ENCODE measurements at places on chromosomes 1 and 21. TPM values are rescaled to one million over a fixed set of nuclear protein-coding genes. Genes with fewer than 3 reads are reported as not detected.

DNA sequence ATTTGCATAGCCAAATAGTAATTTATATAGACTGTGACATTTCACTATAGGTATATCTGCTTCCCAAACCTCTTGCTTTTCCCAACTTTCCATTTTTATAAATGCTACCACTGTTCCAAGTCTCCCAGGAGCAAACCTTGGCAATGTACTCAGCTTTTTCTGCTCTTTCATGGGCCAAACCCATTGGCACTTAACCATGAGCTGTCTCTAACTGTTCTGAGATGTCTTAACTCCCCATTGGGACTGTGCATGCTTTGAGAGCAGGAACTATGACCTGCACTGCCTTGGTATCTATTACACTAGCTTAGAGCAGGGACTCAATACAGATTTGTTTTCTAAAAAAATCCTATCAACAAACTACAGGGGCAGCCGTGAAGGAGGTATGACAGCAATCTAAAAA, 22.5 kb upstream of the KHDRBS1 start:
- DNase-seq, result no peak

PCP4 gene
- not detected for total RNA-seq

DNA sequence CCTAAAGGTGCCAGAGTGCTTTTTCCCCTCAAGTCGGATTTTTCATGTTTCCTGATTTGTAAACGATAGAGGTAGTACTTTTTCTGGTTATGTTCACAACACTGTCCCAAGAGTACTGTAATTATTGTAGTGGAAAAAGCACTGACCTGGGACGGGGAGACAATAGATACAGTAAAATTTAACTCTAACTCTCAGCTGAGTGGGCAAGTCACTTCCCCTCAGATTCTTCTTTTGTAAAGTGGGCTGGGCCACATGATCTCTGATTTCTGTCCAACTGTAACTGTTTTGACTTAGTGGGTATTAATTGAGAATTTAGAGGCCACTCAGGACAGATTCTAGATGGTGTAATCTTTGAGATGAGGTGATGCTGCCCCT, 19.1 kb downstream of the MARCKSL1 start:
- DNase-seq, result no peak

LY9 gene
- total RNA-seq, result 131 TPM

DNA sequence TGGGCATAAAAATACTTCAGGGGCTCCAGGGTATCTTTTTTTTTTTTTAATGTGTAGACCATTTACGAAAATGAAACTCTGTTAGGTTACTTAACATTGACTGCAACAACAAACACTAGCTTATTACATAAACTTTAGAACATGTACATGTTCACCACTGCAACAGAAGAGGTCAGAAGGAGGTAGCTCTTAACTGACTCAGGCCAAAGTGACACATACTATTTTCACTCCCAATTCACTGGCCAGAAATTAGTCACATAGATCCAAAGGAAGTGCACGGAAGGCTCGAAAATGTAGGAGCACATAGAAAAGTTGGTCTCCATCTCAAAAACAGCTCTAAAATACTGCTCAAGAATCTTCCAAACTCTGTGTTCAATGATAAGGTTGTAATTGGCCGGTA, 107.2 kb downstream of the AKT3 start:
- no peak for DNase-seq

OR11L1 gene
- total RNA-seq, result not detected

GRCh38 chr1:225523263-225523950, 95.6 kb upstream of the LBR start:
- no peak for DNase-seq

GRCh38 chr1:236872075-236872666, 77.1 kb downstream of the MTR start:
- no peak for DNase-seq

DNA sequence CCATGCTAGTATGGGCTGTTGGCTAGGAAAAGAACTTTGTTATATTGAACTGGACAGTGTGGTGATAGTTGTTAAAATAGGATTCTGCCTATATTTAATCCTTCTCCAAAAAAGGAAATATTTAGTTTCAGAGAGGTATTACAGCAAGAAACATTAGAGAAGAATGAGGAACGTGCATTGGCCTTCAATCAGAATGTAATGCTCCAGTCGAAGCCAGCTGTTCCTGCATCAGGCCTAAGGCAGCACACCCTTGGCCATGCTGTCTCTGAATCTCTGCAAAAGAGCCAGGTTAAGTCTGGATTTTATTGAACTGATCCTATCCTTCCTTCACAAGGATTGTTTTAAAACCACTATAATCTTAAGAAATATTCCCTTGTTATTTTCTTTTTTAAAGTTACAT, 35.3 kb upstream of the RALGPS2 start:
- no peak for DNase-seq

GRCh38 chr1:220363196-220363837, 91.1 kb upstream of the RAB3GAP2 start:
- no peak for DNase-seq

DNA sequence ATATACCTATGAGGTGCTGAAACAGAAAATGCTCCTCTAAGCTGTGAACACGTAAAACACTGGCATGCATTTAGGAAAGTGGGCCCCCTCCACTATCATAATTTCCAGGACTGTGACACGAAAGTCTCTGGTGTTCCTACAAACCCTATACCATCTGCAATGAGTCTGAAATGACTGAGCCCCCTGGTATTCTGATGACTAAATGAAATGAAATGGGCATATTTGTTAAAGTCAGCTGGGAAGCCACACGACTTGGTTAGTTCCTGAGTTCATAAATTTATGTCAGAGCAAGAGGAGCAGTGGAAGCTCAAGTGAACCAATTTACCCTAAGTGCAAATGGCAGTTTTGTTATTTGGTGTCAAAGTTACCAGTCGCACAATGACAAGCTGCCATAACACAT, 182.3 kb downstream of the KCTD3 start:
- DNase-seq, result no peak

DNA sequence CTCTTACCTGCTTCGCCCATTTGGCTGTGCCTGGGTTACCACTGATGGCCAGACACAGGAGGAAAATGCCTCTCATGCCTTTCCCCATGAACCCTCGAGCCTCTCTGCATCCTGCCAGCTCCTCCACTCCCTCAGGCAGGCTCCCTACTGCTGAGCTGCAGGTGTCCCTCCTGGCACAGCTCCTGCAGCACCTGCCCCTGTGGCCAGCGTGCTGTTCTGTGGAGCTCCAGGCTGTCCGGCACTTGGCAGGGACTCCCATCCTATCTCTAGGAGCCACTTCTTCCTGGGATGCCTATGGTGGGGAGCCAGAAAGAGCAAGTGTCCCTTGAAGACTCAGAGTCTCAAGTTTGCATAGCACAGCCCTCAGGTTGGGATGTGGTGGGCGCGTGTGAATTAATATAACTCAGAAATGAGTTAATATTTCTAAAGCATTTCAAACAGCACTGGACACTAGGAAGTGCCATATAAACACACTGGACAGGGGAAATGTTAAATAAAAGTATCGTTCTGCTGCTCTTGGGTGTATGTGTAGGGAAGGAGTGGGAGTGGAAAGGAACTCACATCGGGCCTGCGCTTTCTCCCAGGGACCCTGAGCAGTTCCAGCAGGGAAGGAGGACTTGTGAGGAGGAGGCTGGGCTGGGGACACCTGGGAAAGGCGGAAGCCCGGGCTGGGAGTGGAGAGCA, 2.7 kb downstream of the LRRC71 start:
- DNase-seq, result no peak

CYYR1 gene
- not detected for total RNA-seq

DNA sequence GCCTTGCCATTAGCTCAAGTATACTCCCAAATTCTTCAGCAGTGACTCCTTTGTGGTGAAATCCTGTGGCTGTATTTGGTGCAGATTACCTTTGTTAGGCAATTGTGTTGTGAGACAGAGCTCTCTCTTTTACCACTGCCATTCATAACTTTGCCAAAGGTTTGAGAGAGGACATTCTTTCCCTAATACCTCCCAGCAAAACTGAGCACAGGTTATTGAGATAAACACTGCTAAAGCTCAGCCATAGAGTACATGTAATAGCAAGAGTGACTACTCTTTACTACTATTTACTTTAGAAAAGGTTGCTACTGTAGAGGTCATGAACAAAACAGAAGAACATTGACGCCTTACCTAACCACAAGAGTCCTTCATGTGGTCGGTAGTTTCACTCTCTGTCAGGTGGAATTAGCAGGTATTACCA, 514.0 kb upstream of the ADAMTS5 start:
- no peak for DNase-seq

- no peak for DNase-seq
Observed at GRCh38 chr1:68093737-68094136, 43.3 kb upstream of the DIRAS3 start.

LCE2C gene
- not detected for total RNA-seq

DNA sequence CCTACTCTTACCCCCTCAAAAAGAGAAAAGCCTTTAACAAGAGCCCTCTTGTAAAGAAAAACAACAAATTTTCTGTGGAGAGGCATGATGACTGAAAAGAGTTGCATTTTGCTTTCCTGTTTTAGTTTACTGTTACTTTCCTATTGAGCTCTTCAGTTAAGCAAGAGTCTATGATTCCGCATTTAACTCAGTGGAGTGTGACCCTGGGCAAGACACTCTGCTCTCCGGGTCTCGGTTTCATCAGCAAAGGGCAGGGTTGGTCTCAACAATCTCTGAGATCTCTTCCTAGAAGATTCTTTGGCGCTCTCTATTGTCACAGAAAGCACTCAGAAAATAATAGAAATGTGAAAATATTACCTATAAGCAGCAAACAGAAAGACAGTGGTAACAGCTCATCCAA, 175.7 kb downstream of the TGFBR3 start:
- DNase-seq, result no peak

MEGF6 gene
- total RNA-seq, result 168 TPM

GRCh38 chr1:47703981-47704596, 266.2 kb downstream of the FOXD2 start:
- no peak for DNase-seq

RORC gene
- total RNA-seq, result 10.0 TPM

DNA sequence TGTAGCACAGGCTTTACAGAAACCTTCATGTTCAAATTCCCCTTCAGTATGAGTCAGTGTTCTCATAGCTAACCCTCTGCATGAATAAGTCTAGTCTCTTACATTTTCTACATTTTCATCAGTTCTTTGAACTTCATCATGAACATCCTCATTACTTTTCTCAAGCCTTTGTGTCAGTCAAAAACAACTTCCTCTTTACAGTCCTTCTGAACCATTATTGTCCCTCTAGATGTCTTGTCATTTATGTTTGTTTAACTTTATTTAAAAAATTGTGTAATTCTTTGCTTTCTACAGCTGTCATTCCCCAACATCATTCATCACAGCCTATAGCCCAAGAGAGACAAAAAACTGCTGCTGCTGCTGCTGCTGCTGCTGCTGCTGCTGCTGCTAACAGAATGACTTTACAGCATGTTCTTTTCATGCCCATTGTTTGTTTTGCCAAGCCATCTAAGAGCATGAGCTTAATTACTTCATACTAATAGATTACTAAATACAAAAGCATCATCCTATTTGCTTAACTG, 133.1 kb downstream of the LRRC40 start:
- no peak for DNase-seq

- no peak for DNase-seq
Observed at GRCh38 chr1:228308628-228309325, 97.9 kb downstream of the TRIM11 start.

- no peak for DNase-seq
Observed at GRCh38 chr1:156935505-156936128, 15.2 kb downstream of the LRRC71 start.

TSPEAR gene
- not detected for total RNA-seq

GRCh38 chr1:20115479-20115878, 3.9 kb downstream of the PLA2G2D start:
- DNase-seq, result no peak

FMN2 gene
- not detected for total RNA-seq

GRCh38 chr1:6958407-6959030, 173.3 kb downstream of the CAMTA1 start:
- no peak for DNase-seq

DNA sequence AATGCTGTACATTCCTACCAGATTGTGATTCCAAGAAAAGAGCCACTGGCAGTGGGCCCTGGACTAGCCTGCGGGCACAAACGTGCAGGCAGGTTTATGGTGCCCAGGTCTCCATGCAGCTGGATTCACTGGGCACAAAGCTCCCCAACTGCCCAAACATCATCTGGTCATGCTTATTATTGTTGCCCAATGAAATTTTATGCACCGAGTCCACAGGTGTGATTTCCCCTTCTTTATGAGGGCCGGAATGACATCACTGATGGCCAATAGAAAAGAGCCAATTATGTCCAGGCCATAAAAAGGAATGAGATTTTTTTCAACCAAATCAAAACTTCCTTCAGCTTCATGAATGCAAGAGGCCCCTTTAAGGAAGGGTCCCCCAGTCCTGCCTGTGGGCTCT, 66.2 kb downstream of the ERI3 start:
- DNase-seq, result no peak

GRCh38 chr1:37752583-37753471, 12.1 kb downstream of the EPHA10 start:
- no peak for DNase-seq

DNA sequence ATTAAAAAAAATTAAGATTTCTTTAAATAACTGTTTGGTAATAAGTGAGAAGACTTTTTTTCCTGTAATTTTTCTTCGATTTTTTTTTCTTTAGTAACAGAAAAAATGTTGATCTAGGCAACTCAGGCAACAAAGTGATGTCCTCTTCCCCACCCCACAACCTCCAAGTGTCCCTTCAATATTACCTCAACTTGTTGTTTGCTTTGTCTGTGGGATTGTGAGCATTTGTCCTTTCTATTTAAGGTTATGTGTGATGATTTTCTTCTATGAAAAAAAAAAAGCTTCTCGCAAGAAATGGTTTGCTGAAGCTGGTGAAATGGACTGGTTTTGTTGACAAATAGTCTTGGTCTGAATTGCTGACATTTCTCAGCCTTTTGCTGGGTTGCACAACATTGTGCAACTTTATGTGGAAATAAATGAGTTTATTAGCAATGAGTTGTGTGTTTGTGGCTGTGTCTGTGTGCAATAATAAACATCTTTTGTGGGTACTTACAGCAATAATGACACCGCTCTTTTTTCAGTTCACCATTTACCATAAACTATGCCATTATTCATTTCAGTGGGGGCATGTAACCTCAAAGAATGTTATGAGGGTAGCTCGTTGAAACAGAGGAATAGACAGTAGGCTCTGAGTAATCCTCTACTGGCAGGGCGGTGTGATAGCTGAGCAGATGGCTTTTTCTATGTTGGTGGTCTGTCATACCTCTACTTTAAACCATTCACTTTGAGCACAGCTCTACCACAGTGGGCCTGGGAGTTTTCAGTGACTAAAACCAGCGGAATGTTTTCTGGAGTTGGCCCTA, 218.4 kb downstream of the HLX start:
- DNase-seq, result no peak

OR2L8 gene
- total RNA-seq, result 0.73 TPM
